ENCODE measurements at places on chromosomes 13 and 19.

- no peak for DNase-seq
Observed at GRCh38 chr19:3945838-3946237, 13.0 kb downstream of the NMRK2 start.

GRCh38 chr19:3710265-3710812 lies 2.2 kb downstream of the TJP3 start:
- no peak for DNase-seq

DNA sequence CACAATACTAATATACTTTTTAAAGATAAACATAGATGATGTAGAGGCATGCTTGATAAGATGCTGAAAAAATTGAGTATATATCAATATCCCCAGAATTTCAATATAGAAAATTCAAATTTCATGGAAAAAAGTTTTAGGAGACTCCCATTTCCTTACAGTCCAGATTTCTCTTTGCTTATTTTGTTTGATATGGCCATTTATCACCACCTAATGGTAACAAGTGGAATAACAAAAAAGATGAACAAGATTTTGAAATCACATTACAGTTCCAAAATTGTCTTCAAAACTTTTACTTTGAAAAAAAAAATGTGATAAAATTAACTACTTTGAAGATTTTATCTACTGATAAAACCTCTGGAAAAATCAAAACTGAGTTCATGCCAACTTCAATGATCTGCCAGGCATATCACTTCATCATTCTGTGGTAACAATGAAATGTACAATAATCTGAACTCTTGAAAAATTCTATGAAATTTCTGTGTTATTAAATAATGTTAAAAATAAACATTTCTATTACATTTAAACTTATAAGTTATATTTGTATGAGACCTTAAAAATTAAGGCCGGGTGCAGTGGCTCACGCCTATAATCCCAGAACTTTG lies 17.5 kb downstream of the MIPEP start:
- DNase-seq = no peak

DNA sequence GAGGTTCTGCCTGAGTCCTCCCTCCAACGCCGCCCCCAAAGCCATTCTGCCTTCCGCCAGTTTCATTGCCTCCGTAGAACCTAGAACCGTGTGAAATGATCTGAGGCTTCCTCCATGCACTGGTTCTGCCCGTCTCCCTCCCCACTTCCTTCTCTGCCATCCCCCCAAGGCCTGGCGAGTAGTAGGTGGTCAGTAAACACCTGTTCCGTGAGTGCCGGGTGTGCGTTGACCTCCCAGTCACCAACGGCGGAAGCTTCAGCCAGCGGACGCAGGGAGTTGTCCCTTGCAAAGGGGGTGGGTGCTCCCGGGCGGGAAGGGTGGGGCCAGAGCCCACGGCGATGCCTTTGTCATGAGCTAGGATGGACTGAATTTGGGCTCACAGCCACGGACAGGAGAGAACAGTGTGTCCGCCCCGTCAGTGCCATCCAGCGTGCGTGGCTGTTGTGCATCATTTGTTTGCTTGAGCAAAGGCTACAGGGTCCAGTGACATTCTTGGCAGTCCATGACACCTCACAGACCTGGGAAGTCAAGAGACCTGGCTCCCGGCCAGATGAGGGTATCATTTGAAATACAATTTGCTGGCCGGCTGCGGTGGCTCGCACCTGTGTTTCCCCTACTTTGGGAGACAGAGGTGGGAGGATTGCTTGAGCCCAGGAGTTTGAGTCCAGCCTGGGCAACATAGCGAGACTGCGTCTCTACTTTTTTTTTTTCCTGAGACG lies 43.1 kb downstream of the NFIC start:
- DNase-seq = no peak

DNA sequence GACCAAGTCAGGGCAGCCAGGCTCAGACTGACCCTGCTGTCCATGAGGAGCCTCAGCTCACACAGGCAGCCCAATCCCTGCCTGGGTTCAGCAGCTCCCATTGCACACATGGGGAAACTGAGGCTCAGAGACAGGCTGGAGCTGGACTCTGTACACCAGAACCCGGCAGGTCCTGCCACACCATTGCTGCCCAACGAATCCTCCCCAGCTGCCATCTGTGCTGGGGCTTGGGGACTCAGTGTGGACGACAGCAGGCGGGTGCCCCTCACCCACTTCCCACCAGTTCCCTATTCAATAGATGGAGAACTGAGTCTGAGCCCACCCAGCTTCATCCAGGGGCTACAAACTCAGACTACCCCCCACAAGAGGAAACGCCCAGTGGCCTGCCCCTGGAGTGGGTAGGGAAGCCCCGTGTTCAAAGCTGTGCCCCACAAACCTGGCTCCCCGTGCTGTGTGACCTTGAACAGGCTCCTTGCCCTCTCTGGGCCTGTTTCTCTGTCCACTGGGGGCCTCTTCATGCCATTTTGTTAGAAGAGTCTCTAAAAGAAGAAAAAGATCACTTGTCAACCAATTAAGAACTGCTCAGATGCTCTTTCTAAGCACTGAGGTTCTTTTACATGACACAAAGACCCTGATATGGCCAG lies 50.8 kb downstream of the AP1M1 start:
- DNase-seq = no peak

GRCh38 chr19:28737021-28737895 lies 475.7 kb downstream of the UQCRFS1 start:
- peak; percentile 15 for DNase-seq

- no peak for DNase-seq
Observed at GRCh38 chr19:31783592-31783991, 434.4 kb upstream of the TSHZ3 start.

GRCh38 chr13:44778761-44779484 lies 202.8 kb upstream of the TSC22D1 start:
- no peak for DNase-seq

GRCh38 chr19:24074720-24075454 lies 12.1 kb upstream of the ZNF254 start:
- no peak for DNase-seq

- no peak for DNase-seq
Observed at GRCh38 chr13:91308299-91308698, 39.2 kb upstream of the MIR17HG start.

DNA sequence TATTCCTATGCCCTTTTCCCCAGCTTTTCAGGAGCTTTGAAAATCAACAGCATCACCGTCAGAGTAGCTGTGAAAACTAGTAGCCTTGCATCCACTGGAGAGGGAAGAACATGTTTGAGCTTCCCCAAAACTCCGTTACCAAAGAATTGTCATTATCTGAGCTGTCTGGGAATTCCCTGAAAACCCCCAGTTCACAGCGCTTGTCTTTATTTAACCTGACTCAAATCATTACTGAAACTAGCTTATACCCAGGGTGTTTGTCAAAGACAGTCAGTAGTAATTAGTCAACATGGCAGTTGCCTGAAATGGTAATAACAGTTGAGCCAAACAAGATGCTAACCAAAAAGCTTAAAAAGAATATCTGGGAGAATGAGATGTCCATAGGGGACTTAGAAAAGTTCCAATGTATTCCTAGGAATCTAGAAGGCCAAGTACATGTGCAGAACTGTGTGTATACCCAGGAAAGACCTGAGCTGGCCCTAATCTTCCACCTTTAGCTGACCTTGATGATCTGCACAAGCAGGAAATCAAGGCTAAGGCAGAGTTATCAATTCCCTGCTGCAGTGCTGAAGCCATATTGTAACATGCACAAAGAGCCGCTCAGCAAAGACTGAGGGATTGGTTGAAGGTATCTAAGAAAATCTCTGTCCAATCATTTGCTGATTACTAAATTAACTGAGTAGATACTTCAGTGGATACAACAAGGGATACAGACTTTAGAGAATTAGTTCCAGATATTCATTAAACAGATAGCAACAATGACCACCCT lies 130.8 kb downstream of the KL start:
- no peak for DNase-seq

GRCh38 chr19:912181-913079 lies 589 bp downstream of the R3HDM4 start:
- DNase-seq = no peak

DNA sequence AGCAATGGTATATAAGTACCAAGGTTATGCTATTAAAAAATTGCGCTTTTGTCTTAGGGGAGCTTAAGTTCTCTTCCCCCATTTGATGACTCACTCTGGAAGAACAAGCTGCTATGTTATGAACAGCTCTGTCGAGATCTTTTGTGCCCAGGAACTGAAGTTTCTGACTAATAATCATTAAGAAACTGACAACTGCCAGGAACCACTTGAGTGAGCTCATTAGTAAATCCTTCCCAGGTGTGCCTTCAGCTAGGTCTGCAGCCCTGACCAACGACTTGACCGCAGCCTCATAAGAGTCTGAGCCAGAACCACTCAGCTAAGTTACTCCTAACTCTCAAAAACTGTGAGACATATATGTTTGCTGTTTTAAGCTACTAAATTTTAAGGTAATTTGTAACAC lies 147.8 kb downstream of the SLITRK6 start:
- no peak for DNase-seq

DNA sequence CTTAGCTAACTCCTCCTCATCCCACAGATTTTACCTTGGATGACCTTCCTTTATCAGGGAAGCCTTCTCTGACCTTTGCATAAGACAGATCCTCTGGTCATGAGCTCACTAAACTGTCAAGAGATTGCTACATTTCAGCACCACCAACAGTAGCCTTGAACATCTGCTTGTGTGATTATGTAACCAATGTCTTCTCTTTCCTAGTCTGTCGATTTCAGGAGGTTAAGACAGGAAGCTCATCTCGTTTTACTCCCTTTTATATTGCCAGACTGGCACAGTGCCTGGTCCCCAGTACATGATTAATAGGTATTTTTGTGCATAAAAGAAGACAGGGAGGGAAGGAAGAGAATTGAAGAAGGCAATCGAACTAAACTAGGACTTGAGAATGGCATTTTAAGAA lies 1697.7 kb downstream of the EFNB2 start:
- DNase-seq = no peak

- DNase-seq = no peak
Observed at GRCh38 chr19:6577476-6578125, 13.3 kb downstream of the CD70 start.

GRCh38 chr13:22776394-22777186 lies 404.2 kb upstream of the SGCG start:
- DNase-seq = no peak

DNA sequence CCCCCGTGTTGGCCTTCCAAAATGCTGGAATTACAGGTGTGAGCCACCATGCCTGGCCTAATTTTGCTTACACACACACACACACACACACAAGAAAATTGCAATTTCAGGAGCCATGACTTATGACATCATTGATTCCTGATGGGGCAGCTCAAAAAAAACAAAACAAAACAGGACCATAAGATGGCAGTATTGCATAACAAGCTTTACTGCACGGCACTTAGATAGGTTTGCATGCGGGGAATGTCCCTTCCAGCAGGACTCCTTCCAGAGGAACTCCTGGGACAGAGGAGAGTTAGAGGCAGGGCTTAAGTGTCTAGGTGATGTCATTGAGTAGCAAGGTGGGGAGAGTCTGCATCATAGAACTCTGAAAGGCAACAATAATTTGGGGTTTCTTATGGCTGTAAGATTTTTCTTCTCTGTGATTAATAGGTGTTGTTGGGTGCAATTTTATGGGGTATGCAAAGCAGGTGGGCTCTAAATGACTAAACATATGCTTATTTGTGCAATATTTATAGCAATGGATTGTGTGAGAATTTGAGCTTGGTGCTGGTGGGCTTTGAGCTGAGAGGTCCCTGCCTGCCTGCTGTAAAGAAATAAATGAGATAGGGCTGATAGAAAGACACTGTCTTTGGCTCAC lies 9.0 kb upstream of the ACSBG2 start:
- DNase-seq = no peak

GRCh38 chr13:36395280-36395679 lies 37.0 kb upstream of the CCNA1 start:
- peak; percentile 40 for DNase-seq

DNA sequence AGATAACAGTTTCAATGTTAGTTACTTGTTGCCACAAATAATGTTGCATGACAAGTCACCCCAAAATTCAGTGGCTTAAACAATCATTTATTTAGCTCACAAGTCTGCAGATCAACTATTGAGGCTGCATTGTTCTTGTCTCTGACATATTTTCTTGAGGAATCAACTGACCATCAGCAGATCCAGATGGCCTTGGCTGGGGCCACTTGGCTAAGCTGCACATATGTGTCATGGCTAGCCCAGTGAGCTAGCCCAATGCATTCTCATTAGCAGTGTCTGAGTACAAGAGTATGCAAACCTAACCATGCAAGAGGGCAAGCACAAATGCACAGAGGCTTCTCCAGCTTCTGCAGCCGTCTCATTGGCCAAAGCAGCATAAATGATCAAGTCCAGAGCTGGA lies 180.4 kb downstream of the DNAJC15 start:
- DNase-seq = no peak

DNA sequence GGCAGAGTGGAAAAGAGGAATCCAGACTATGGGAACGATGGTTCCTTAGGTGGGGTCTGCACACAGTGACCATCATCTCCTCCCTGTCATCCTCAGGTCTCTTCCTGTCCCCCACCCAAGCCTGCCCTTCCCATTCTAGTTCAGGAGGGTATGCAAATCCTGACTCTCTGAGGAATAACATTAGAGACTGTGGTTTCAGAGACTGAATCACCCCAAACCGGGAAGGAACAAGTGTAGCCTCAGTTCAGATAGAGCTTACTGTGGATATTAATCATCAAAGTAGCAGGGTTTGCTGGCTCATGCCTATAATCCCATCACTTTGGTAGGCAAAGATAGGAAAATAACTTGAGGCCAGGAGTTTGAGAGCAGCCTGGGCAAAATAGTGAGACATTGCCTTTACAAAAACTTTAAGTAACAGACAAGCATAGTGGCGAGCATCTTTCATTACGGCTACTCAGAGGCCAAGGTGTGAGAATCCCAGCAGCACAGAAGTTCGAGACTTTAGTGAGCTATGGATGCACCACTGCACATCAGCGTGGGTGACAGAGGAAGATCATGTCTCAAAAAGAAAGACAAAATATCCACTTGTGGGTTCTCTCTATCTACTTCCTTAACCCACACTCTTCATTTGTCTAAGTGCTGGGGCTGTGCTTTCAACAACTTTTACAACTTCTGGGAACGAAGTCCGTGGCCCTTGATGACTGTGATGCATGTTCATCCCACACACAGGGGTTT lies 19.3 kb upstream of the LGALS13 start:
- no peak for DNase-seq

DNA sequence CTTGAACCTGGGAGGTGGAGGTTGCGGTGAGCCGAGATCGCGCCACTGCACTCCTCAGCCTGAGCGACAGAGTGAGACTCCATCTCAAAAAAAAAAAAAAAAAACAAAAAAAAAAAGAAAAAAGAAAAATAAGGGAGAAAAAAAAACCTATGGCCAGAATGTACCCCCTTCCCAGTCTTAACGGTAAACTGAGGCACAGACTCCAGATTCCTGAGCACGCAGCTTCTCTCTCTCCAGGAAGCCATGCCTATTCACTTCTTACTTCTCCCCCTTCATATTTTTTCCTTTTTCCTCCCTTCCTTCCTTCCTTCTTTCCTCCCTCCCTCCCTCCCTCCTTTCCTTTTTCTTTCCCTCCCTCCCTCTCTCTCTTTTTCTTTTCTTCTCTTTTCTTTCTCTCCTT lies 5.4 kb downstream of the ADGRE2 start:
- DNase-seq = no peak

DNA sequence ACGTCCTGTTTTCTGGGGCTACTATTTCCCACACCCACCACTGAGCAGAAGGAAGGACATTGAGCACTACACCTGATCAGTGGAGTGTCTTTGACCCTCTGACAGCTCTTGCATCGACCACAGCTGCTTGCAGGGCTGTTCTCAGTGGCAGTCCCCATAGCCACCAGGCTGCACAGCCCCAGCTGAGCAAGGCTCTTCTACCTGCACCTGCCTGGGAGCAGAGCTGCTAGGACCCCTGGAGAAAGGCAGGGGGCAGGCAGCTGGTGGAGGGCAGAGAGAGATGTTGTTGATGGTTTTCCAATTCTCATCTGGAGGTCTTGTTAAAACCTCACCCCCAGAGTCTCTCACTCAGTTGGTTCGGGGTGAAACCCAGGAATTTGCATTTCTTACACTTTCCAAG lies 361.8 kb upstream of the ZNF507 start:
- DNase-seq = no peak

All from AG09319 (cell line).